ENCODE measurements at places on chromosomes 3 and 15.

- DNase-seq: no peak
These were observed 104.5 kb downstream of the CHRNA7 start for GRCh38 chr15:32134842-32135241.

GRCh38 chr3:127097072-127097405, 95.9 kb upstream of the PRR23E start:
- DNase-seq: no peak

DNA sequence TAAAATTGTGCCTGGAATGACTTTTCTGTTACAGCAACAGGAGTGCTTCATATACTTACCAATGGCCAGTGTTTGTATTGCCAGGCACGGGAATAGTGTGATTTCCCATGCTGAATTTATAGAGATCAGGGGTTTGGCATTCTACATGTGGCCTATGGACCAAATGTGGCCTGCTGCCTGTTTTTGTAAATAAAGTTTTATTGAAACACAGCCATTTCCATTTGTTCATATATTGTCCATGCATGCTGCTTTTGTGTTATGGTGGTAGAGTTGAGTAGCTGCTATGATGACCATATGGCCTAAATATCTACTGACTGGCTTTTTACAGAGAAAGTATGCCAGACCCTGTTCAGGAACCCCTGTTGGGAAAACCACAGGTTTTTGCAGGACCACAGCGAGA, 55.6 kb downstream of the SLCO3A1 start:
- no peak for DNase-seq

DNA sequence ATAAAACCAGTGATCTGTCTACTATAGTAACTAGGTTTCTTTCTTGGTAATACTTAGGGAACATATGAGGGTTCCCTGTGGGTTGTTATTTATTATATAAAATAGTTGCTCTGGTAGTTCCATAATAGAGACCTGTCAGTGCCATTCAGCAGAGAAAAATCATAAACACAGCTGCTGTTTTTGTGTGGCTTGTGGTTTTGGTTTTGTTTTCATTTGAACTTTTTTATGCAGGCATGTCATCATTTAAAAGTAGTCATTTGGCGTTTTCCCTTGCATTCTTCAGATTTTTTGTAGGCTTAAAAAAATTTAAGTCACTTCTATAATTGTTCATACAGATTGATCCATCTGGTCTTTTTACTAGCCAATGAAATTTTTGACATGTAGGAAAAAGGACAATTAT, 47.9 kb downstream of the PIK3CA start:
- no peak for DNase-seq

- DNase-seq: no peak
These were observed 15.6 kb upstream of the MAGEF1 start for GRCh38 chr3:184727357-184728009.

DNA sequence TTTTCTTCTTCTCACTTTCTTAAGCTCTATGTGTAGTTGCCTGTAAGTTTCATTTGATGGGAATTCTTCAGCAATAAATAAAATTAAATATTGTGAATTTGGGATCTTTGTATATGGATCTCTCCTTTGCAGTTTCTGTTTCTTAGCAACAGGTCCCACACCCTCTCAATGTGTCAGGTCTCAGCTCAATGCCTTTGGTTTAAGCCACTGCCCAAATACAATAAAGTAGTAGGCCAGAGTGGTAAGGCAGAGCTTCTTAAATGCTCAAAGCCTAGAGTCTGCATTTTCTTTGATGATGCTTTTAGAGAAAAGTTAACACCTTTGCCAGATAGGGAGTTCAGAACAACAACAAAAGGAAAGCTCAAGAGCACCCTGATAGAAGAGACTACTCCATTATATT, 343.7 kb downstream of the NSUN3 start:
- no peak for DNase-seq

GRCh38 chr3:9308298-9308990, 54.4 kb upstream of the THUMPD3 start:
- DNase-seq: no peak

- DNase-seq: no peak
These were observed 189.6 kb upstream of the MLF1 start for GRCh38 chr3:158381262-158381868.

DNA sequence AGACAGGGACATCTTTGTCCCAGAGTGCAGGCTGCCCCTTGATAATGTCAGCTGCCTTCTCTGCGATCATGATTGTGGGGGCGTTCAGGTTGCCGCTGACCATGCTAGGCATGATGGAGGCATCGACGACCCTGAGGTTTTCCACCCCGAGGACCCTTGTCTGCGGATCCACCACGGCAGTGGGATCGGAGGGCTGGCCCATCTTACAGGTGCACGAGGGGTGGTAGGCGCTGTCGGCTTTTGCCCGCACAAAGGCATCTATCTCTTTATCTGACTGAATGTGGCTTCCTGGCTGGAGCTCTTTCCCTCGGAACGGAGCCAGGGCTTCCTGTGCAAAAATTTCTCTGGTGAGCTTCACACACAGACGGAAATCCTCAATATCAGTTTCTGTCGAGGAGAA, 28.4 kb downstream of the CHDH start:
- DNase-seq: no peak

DNA sequence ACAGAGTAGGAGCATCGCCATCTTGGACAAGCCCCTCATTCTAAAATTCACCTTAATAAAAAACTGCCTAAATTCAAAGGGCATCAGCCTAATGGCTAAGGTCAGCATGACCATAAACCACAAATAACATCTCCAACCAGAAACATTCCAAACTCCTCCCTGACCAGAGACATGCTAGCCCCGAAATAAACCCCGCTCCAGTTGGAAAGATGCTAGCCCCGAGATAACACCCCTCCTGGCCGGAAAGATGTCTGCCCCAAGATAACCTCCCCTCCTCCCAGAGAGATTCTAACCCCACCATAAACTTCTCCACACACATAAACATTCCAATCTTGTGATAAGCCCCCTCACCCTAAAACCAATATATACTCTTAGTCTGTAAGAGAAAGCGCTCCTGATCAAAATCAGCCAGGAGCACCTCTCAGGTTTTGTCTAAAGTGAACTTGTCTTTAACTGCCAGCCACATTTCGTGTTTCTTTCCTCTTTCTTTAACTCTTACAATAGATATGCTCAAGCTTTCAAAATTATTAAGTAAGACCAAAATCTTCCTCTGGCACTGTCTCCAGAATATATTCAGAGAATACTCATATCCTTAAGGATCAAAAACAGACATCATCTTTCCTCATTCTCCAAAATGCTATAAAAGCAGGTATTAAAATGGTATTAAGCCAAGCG, 104.1 kb downstream of the GSK3B start:
- no peak for DNase-seq

- DNase-seq: no peak
These were observed 424.8 kb downstream of the LPP start for GRCh38 chr3:188578576-188579363.

GRCh38 chr3:150330872-150331271, 77.2 kb upstream of the TSC22D2 start:
- DNase-seq: no peak

Data from activated CD8-positive, alpha-beta memory T cell treated with anti-CD3 and anti-CD28 coated beads for 48 hours (primary cell).